ENCODE measurements at places on chromosomes 1 and 21.

DNA sequence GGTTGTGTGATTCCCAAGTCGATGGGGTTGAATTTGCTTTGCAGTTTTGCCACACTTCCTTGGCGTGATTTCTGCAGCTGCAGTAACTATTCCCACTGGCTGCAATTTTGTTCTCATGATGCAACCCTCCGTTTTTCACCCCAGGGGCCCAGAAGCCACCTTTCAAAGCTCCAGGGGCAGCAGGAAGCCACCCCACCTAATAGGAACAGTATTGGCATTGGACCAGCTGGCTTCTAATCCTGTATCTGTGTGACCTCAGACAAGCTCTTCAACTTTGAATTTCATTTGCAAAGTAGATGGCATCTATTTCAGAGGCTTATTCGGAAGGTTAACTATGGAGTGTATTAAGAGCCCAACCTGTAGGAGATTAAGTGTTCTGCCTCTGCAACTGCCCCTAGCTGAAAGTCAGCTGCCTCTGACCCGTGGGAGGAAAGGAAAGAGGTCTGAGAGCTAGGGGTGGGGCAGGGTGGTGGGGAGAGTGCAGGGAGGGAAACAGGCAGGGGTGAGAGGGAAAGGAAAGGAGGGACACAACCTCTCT is 12.6 kb downstream of the C1orf115 start:
- no peak for DNase-seq

GRCh38 chr1:24806588-24806987 is 61.3 kb downstream of the CLIC4 start:
- DNase-seq, result no peak

- DNase-seq, result no peak
Measured at GRCh38 chr1:210280221-210280620, 47.6 kb downstream of the SERTAD4 start.

DNA sequence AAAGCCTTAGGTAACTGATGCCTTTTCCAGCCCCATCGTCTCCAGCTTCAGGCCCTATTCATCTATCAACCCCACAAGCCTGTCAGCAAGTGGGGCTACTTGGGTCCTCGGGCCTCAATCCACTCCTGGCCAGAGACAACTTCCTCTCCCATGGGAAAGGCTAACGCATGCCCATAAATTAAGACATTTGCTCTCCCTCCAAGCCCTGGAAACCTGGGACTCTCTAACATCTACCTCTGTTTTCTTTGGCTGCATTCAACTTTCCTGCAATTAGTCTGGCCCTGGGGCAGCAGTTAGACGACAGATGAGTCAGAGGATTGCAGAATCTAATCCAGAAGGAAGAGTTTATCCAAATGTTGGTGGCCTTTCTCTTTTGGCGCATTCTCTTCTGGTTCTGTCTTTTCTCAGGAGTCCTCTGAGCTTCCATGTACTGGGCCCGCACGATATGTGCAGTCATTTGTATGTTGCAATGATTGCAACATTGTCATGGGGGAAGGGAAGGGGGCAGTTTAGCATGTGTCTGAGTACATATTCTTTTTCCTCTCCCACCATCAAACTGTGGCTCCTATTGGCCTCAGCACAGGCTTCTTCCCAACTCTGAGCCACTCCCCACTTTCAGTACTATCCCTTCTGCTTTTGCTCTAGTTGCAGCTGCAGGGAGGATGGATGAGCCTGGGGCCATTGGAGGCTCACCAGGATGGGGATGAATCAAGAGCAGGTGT is 54.4 kb downstream of the NAV1 start:
- DNase-seq, result no peak

DNA sequence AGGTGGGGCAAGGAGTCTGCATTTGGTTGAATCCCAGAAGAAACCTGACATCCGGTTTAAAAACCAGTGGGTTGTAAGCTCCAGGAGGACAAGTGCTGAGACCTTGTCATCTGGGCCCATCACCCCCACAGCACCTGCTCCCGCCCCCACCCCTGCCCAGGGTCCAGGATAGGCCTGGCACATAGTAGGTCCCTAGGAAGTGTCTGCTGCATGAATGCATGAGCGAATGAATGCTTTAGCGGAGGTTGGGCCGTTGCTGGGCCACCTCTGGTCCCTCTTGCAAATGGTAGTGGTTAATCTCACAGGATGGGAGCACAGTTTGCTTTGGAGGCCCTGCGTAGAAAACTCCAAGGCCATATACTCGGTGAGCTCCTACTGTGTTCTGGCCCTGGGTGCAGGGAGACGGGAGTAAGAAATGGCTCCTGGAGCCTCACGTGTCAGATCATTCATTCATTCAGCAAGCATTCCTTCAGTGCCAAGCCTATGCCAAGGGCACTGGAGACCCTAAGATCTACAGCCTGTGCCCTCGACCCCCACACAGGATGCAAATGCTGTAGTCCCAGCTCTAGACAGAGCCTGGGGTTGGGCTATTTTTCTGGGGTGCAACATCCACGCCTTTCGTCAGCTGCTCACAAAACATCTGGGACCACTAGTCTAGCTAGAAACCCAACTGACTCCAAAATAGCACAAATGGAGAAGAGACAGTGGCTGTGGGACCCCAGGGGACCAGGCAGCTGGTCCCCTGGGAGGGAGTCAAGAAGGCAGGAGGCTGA is 28.9 kb downstream of the EPHA2 start:
- no peak for DNase-seq

DNA sequence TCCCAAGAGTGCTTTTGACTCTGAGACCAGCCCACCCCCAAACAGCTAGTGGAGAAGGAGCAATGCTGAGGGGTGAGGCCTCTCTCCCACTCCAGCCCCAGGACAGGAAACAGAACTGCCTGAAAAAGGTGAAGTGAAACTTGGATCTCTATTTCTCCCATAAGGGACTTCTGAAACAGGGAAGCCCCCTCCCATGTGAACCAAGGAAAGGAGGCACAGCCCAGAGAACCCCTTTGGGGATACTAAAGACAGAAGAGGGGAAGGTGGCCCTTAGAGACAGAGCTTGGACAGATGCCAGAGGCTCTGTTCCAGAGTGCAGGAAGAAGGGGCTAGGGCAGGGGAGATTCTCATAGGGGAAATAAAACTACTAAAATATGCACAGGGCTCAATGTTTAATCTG is 2.9 kb downstream of the TNFAIP8L2 start:
- no peak for DNase-seq

- no peak for DNase-seq
Measured at GRCh38 chr1:238652346-238652968, 733.9 kb upstream of the CHRM3 start.
